NCI-H1436 (cell line): ENCODE measurements at places on chromosomes 6 and 20.

DNA sequence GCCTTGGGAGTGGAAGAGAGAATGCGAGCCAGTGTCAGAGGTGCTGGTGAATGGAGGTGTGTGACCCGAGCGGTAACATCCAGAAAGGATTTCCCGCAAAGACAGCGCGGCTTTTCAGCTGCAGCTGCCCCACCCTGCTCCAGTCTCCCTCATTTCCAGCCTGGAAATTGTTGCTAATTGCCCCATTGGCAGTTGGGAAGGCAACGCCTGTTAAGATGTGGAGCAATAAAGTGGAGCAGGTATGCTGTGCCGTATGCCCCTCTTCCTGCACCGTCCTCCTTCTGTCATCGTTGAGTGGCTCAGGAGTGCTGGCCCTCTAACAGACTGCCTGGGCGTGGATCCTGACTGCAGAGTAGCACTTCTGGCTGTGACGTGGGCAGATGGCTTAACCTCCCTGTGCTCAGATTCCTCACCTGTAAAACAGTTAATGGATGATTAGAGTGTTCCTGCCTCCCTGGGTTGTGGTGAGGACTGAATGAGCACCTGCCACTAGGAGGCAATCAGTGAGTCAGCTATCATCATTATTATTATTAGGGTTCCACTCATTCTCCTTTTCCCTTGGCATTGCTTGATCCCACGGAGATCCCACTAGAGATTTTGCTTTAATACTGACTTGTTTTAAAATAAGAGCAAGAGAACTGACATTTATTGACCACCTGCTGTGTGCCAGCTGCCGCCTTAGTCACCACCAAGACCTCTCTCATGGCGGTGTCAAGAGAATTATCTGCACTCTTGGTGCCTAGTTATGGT, 11.7 kb downstream of the ARFGEF2 start:
- DNase-seq, result no peak

- no peak for DNase-seq
Observed at GRCh38 chr20:1296117-1296610, 30.1 kb downstream of the SNPH start.

GRCh38 chr6:132734694-132735236, 20.9 kb upstream of the VNN1 start:
- DNase-seq, result no peak

- DNase-seq, result no peak
Observed at GRCh38 chr6:157693867-157694266, 129.2 kb upstream of the SNX9 start.

DNA sequence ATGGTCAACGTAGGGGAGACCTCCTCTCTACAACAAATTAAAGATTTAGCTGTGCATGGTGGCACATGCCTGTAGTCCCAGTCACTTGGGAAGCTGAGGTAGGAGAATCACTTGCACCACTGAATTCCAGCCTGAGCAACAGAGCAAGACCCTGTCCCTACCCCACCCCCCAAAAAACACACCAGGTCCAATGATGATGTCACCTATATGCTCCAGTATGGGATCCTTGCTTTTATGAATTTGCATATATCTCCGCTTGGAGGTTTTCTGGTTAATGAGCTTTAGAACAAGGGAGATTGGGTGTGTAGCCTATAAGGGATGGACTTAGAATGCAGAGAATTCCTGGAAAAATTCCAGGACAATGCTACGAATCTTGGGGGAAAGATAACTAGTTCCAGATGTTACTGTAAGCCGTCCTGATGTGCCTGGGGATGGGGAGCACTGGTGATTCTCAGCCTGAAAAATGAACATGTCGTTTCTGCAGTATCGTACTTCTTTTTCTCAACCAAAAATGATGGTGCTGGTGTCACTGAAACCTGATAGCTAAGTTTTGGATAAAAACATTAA, 61.1 kb downstream of the ZBTB2 start:
- no peak for DNase-seq

DNA sequence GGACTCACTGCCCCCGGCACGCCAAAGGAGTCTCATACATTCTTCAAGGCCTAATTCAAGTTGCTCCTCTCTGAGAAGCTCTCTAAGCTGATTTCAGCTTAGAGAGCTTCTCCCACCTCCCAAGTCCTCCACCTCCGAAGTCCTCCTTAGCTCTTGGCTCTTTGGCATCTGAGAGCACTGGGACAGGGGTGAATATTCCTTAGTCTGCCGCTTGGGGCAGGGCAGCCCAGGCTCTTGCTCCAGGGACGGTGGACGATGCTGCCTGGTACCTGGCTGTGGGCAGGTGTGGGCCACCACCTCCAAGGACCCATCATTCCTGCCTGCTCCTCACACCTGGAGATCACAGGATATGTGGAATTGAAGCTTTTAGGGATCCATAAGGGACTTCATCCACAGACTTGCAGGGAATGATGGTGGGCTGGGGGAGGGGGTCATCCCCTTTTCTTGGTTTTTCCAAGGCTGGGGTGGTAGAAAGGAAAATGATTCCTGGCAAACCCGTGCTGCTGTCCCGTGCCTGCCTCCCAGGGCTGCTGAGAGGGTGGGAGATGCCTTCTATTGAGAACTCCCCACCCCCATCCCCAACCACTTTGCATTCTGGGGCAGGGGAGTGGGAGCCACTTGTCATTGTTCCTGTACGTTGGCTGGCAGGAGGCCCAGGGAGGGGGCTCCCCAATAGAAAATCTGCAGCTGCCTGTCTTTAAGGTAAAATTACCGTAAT, 57.4 kb downstream of the ARHGAP40 start:
- DNase-seq, result peak; percentile 96

DNA sequence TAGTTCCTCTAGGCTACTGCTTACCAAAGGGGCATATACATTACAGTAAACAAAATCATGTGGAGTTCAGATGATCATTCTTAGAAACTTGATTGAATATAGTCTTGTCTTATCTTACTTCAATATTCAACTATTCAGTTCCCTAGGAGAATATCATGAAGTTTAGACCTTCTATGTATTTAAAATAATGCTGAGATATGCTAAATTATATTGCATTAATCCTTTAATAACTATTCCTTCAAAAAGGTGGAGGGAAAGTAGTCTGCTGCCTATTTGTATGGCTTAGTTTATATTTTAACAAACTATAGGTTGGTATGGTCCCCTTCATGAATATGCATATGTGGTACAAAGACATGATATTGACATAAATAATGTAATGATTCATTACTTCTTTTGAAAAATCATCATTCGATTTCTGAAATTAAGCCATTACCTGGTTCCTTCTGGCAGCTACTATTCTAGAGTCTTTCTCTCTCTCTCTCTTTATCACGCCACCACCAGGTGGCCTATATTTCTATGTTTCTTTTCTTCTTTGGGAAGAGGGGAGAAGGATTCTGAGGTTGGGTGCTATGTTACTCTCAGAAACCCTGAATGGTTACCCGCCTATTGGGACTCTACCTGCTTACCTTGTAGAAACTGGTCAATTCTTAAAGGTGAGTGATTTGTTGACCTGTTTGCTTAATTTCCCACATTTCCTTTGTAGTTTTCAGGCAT, 855.8 kb downstream of the HACE1 start:
- DNase-seq, result no peak

GRCh38 chr20:32577023-32577422, 8.1 kb downstream of the NOL4L start:
- no peak for DNase-seq

DNA sequence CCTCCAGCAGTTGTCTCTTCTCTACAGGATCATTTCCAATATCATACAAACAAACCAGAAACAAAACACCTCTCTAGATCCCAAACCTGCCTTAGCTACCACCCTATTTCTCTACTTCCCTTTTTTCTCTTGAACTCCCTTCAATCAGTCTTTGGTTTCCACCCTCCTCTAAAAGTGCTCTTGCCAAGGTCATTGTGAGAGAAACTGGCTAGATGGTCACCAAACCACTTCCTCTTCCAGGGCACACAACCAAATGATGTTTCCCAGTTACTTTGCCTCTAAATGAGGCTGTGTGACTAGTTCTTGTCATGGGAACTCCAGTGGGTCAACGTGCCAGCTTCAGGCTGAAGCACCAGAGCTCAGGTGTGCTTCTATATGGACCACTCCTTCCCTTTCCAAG, 85.8 kb upstream of the ARMC2 start:
- no peak for DNase-seq

DNA sequence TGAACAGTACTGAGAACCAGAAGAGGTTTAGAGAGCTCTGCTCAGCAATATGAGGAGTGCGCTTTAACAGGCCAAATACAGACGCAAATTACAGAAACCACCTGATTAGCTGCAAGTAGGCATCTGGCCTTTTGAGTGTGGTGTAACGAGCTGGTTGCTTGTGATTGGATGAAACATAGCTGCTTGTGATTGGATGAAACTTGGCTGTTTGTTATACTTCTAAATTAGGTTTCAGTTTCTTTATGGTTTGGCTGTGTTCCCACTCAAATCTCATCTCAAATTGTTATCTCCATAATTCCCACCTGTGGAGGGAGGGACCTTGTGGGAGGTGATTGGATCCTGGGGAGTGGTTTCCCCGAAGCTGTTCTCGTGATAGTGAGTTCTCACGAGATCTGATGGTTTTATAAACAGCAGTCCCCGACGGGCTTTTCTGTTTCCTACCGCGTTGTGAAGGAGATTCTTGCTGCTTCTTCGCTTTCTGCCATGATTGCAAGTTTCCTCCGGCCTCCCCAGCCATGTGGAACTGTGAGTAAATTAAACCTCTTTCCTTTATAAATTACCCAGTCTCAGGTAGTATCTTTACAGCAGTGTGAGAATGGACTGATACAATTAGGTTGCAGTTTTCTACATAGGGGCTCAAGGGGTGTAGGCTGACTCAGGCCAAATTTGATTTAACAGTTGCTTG, 655.9 kb upstream of the MAN1A1 start:
- DNase-seq, result peak; percentile 90

- DNase-seq, result no peak
Observed at GRCh38 chr6:52108128-52108527, 20.7 kb upstream of the PKHD1 start.

GRCh38 chr6:64985726-64986125, 721.3 kb downstream of the EYS start:
- DNase-seq, result no peak

GRCh38 chr6:5665667-5666066, 341.1 kb downstream of the NRN1 start:
- DNase-seq, result no peak

- no peak for DNase-seq
Observed at GRCh38 chr6:120990866-120991265, 343.4 kb downstream of the TBC1D32 start.

DNA sequence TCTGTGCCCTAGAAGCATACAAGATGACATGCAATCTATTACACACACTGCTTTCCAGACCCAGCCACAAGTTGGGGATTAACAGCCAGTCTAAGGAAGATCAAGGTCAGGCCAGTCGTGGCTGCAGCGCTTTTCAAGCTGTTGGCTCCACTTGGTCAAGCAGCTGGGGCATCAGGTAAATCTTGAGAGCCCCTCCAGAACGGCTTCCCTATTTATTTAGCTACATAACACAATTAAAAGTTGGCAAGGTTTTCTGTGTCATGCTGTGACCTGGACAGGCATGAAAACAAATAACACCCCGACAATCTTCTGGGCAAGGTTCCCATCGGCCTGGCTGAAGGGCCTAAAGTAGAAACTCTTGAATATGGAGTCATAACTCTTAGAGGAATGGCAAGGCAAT, 524.3 kb downstream of the PRKN start:
- no peak for DNase-seq

DNA sequence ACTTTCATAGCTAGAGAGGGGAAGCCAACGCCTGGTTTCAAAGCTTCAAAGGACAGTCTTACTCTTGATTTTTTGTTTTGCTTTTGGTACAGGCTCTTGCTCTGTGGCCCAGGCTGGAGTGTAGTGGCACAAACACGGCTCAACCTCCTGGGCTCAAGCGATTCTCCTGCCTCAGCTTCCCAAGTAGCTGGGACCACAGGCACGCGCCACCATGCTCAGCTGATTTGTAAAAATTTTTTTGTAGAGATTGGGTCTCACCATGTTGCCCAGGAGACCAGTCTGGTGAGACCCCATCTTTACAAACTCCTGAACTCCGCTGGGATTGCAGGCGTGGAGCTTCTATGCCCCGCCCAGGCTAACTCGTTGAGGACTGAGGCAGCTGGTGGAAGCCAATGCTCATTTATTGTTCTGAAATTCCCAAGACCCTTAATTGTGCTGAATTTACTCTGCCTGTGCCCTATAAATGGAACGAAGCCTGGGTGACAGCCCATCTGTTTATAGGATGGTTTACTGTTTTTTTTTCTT, 18.0 kb downstream of the SRSF3 start:
- no peak for DNase-seq

DNA sequence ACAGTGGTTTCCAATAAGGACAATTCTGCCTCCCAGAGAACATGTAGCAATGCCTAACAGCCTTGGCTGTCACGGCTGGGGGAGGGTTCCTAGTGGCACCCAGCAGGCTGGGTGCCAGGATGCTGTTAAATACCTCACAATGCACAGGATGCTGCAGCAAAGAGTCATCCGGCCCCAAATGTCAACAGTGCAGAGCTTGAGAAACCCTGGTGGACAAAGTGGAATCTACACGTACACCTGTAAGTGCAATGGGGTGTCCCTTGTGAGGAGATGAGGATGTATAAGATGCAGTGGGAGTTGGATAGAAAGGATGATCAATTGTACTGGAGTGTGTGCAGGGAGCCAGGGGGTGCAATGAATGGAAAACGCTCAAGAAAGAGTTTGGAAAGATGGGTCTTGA, 142.4 kb downstream of the FNDC1 start:
- DNase-seq, result no peak

- no peak for DNase-seq
Observed at GRCh38 chr6:53524455-53524815, 20.5 kb downstream of the GCLC start.

DNA sequence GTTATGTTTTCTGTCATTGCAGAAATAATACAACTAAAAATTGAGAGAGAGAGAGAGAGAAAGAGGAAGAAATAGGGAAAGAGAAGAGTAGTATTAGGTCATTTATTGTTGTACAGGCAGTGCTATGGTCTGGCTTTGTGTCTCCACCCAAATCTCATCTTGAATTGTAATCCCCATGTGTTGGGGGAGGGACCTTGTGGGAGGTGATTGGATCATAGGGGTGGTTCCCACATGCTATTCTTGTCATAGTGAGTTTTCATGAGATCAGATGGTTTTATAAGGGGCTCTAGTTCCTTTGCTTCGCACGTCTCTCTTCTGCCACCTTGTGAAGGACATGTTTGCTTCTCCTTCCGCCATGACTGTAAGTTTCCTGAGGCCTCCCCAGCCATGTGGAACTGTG, 677.4 kb upstream of the CHD6 start:
- DNase-seq, result no peak

- no peak for DNase-seq
Observed at GRCh38 chr6:125808060-125808459, 17.3 kb downstream of the NCOA7 start.

DNA sequence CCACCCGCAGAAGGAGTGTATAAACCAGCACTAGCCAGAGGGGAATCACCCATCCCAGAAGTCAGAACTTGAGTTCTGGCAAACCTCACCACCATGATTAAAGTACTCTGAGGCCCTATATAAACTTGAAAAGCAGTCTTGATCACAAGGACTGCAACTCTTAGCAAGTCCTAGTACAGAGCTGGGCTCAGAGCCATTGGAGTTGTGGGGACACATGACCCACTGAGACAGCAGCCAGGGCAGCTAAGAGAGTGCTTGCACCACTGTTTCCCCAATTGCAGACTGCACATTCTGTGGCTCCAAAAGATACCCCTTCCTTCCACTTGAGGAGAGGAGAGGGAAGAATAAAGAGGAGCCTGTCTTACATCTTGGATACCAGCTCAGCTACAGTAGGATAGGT, 4.7 kb upstream of the MCM9 start:
- DNase-seq, result no peak
